ENCODE measurements at places on chromosomes 16 and 17.

DNA sequence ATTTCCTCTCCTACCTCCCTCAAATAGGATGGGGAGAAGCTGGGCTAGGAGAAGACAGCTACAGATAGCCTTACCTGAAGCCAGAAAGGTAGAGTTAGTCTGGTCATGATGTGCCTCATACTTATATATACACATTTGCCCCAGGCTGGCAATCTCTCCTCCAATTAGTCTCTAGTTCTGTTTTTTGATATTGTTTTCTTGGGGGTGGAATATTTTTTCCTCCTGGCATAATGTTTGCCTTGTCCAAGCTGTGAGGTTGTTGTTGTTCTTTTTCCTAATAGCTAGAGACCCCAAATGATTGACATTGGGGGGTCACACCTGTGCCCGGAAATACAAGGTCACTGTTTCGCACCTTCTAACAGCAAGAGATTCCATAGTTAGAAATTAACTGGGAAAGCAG lies at the start of gene UMOD:
UMOD (minus strand) TSS at position 101 of the 400 bp plus-strand sequence. CDS start 1,978 bp downstream, outside the sequence.
- DNase-seq: no peak

GRCh38 chr16:63447121-63447520 lies 1410.9 kb upstream of the CDH8 start:
- no peak for DNase-seq

- DNase-seq: no peak
These were observed 44.9 kb upstream of the PABPN1L start for GRCh38 chr16:88911136-88911945.

DNA sequence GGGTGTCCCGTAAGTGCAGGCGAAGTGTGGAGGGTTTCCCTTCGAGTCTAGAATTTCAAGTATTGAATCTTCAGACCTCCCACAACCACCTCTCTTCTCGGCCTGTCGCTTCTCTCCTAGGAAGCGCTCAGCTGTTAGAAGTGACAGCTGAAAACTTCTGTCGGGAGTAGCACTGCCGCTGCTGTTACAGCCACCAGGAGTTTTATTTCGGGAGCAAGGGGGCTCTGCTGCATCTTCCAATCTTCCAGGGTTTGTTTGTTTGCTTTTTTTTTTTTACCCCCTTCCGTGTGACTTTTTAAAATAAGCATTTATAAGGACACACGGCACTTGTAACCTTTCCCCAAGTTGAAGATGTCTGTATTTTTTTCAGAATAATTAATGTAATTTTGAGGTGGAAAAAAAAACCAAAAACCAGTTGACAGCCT lies 767 bp downstream of the RPS6KB1 start:
- no peak for DNase-seq

DNA sequence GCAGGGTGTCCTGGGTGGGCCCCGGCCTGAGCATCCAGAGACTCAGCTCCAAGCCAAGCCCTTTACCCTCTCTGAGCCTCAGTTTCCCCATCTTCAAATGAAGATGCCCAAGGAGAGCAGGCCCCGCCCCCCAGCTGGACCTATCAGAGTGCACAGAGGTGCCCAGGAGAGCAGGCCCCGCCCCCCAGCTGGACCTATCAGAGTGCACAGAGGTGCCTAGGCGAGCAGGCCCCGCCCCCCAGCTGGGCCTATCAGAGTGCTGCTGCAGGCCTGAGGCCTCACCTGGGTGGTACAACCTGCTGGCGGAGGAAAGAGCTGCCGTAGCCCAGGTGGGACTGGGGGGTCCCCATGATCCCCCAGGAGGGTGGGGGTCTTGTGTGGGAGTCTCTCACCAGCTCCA lies 3.4 kb upstream of the SSTR5 start:
- DNase-seq: no peak

DNA sequence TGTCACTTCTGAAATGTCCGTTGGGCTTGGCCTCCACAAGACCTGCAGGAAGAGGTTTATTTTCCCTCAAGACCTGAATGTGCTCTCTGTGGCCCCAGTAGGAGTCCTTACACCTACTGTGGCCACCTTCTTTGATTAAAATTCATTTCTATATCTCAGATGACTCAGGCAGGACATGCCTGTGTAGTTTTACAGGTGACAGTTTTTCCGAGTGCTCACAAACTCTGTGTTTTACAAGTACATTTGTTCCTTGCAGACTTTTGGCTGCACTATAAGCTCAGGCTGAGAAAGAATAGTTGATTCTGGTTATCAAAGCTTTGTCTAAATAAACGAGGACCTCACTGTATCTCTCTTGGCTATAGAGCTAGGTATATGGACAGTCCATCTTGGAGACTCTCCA lies 257.1 kb downstream of the MAP2K4 start:
- DNase-seq: no peak

DNA sequence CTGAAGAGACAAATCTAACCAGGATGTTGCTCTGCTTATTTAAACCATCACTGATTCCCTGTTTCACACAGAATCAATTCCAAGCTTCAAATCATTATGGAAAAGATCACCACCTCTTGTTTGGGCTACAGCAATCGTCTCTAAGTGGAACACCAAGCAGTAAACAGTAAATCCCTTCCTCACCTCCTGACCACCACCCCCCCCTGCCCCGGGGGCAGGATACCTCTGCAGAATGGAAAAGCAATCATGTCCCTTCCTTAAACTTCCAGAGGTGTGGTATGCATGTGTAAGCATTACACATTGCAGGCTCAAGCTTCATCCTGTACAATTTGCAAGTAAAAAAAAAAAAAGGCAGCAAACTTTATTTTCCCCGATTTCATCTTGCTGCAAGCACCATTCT lies 373.8 kb downstream of the NPIPA8 start:
- DNase-seq: no peak

DNA sequence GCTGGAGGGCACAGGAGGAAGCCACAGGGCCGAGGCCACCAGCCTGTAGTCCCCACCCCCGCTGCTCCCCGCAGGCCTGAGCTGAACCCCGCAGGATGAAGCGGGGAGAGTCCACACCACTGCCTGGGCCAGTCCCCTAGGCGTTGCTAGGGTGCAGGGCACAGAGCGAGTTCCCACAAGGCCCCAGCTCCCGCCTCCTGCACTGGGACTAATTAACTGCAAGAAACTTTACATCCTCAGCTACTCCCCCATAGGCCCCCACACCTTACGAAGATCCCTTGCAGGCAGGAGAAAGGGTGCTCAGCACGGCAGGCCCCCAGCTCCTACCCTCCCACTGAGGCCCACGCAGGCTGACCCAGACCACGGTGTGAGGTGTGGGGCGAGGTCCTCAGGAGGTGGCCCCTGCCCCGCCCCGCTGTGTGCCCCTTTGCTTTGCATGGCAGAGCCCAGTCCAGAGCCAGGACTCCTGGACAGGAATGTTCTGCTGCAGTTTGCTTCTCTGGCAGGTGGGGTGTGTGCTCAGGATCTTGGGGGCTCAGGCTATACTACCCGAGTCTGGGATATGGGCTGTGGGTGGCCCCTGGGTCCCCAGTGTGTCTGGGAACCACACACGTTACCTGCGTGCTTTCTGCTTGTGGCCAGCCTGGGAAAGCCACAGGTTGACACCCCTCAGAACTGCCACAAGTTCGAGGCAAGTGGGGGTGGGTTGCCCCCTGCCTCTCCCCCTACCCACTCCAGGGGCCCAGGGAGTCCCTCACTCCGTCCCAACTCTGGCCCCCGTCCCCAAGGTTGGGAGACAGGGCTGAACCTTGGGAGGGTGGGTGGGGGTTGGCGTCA lies 1.2 kb downstream of the GNG13 start:
- DNase-seq: no peak

- DNase-seq: no peak
These were observed 113.1 kb downstream of the ZFHX3 start for GRCh38 chr16:72934636-72935403.

GRCh38 chr17:73255671-73256181 lies 6.0 kb downstream of the CPSF4L start:
- DNase-seq: no peak

DNA sequence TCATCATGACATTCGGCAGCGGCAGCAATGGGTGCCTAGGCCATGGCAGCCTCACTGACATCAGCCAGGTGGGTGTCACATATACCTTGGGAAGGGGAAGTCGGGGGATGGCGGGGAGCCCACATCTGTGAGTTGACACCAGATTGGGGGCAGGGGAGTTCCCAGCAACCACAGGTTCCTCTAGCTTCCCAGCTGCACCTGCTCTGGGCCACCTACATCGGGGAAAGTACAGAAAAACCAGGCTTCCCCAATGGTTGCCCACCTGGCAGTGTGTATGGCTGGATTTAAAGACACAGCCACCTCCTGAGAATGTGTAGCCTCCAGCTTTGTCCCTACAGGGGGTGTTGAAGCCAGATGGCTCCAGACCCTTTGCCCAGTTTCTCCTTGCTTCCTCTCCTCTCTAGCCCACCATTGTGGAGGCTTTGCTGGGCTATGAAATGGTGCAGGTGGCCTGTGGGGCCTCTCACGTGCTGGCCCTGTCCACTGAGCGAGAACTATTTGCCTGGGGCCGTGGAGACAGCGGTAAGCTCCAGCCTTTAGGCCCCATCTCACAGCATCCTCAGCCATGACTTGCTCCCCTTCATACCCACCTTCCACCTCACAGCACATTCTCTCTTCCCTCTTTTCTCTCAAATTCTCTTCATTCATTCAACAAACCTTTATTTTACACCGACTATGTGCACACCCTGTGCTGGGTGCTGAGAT lies 5.0 kb upstream of the TRAF4 start:
- no peak for DNase-seq

DNA sequence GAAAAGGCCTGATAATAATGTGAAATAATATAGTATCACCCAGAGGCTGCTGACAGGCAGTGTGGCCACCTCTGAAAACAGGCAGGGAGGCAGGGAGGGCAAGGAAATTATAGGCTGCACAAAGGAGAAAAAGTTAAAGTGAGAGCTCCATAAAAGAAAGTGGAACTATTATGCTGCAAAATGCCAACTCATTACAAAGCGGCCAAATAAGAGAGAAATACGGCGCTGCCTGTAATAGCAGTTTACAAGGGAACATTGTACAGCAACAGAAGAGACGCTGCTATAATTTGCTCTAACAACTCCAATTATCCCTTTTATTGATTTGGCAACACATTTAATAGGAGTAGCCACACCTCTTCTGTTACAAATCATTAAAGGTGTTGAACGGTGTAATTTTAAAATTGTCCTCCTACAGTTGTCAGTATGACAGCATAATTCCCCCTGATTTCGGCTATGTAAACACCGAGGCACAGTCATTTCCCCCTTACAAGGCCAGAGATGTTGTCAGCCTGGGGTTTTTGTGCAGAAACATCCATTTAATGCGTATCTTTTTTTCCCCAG lies 120.3 kb downstream of the MRM1 start:
- DNase-seq: no peak

- DNase-seq: no peak
These were observed 5.0 kb downstream of the HAPSTR1 start for GRCh38 chr16:9096416-9096952.

- no peak for DNase-seq
These were observed 278 bp downstream of the RAB11FIP3 start for GRCh38 chr16:425740-426114.

DNA sequence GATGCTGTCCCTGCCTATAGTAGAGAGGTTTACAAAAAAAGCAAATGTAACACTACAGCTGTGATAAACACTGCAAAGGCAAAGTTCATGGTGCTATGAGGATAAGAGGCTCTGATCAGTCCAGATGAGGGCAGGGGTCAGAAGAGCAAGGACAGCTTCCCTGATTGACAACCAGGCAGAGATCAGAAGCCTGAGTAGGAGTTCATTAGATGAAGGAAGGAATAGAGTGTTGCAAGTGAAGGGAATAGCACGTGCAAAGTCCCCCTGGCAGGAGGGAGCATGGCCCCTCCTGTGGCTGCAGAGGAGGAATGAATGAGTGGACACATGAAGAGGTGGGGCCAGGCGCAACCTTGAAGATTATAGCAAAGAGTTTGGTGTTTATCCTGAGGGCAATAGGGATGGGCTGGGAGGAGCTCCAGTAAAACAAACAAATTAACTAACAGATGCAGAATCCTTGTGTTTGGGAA lies 208.4 kb upstream of the IRX5 start:
- DNase-seq: no peak

- DNase-seq: no peak
These were observed 3.6 kb downstream of the SLC43A2 start for GRCh38 chr17:1625053-1625452.

- no peak for DNase-seq
These were observed 104.3 kb downstream of the AXIN2 start for GRCh38 chr17:65457183-65457582.

DNA sequence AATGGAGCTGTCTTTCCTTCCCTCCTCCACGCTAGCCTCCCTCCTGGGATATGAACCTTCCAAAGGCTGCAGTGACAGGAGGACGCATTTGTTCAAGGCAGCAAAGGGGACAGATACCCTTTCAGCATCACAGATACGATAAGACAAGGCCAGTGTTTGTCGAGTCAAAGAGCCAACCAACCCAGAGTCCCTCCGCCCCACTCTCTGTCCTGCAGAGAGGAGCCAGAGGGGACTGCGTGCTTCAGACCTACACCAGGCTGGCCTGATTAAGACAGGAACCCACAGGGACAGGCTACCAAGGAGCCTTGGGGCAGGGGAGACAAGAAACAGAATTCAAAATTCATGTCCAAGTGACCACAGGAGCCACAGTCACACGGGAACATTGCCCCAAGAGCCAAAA lies 72.6 kb upstream of the CDH5 start:
- DNase-seq: no peak

GRCh38 chr17:41278176-41278955 lies 2.9 kb downstream of the KRTAP9-7 start:
- no peak for DNase-seq

GRCh38 chr16:12340151-12340733 lies 363.7 kb downstream of the SNX29 start:
- DNase-seq: no peak

DNA sequence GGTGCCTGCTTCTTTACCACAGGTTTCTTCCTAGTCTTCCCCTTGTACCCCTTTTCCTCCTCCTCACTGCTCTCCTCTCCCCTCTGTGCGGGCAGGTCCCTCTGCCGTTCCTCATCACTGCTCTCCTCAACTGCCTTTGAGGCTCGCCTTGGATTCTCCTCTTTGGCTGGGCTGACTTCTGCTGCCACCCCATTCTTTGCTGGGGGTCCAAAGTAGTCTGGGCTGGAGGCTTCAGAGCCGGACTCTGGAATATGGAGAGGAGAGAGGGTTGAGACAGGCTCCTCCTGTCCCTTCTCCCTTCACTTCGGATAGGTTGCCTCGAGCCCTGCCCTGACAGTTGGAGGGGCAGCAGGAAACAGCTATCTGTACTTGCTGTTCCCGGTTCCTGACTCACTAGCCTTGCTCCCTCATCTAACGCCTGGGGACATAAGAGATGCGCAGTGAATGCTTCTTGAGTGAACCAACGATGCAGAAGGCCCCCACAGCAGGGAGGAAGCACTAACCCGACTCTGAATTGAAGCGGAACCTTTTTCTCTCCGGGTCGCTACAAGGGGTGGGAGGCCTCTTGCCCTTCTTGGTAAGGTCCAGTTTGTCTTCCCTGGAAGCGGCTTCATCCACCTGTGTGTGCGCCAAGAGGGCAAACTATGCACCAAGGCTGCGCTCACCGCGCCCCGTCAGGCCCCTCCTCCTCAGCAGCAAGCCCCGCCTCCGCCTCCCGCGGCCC lies 655 bp downstream of the HIRIP3 start:
- no peak for DNase-seq
